ENCODE measurements at places on chromosomes 5 and 9.

DNA sequence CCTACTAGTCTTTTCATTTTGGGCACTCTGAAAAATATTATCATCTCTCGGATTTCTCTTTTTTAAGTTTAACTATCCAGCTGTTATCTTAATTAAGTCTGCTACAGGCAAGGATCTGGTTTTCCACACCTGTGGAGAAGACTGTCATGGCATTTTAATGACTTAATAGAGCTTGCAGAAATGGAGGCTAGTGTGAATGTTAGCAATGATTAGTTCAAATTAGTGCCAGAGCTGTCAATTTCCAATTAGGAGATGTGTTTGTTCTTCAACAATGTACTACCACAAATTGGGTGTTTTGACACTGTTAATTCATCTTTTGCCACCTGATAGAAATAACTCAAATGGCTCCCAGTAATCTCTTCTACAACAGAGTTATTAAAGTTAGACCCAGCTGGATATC is 2023.0 kb upstream of the CDH9 start:
- no peak for DNase-seq
- no peak overlapping the region for H3K4me3 ChIP-seq
- H3K4me1 ChIP-seq = no peaks in the 10 kb centered on the region
- no peaks in the 10 kb centered on the region for H3K36me3 ChIP-seq

DNA sequence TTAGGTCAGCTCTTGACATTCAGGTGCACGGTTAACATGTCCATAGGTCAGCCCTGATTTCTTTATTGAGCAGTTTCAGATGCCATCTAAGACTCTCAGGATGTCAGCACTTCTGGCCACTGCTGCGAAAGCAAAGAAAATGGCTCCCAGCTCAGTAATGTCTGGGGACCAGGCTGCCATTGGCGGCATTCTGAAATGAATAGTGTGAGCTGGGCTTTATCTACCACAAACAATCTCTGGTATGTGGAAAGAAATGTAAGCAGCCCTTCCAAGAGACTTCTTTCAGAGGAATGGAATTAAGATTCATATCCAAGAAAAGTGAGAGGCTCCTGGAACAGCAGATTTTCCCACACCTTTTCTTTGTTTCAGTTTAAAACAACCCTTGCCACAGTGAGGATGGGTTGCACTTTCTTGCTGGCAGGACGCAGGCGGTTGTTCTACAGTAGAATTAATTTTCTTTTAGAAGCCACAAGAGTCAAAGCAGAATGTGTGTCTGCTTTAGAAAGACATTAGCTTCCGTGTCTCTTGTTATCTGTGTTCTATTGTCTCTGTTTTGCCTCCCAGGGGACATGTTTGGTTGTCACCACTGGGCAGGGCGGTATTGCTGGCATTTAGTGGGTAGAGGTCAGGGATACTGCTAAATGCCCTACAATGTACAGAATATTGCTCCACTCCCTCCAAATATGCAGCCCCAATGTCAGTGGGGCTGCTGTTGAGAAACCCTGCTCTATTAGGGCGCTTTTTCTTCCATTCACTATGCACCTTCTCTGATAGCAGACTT is 149.9 kb upstream of the ANKH start:
- no peak overlapping the region for H3K27ac ChIP-seq
- no peak overlapping the region for H3K4me3 ChIP-seq
- no peaks in the 10 kb centered on the region for H3K27me3 ChIP-seq
- H3K4me1 ChIP-seq = no peaks in the 10 kb centered on the region
- no peak for DNase-seq

- H3K4me1 ChIP-seq = no peaks in the 10 kb centered on the region
- no peak overlapping the region for H3K4me3 ChIP-seq
- no peak for DNase-seq
These were observed 227.3 kb downstream of the NMUR2 start for GRCh38 chr5:152177626-152178349.

DNA sequence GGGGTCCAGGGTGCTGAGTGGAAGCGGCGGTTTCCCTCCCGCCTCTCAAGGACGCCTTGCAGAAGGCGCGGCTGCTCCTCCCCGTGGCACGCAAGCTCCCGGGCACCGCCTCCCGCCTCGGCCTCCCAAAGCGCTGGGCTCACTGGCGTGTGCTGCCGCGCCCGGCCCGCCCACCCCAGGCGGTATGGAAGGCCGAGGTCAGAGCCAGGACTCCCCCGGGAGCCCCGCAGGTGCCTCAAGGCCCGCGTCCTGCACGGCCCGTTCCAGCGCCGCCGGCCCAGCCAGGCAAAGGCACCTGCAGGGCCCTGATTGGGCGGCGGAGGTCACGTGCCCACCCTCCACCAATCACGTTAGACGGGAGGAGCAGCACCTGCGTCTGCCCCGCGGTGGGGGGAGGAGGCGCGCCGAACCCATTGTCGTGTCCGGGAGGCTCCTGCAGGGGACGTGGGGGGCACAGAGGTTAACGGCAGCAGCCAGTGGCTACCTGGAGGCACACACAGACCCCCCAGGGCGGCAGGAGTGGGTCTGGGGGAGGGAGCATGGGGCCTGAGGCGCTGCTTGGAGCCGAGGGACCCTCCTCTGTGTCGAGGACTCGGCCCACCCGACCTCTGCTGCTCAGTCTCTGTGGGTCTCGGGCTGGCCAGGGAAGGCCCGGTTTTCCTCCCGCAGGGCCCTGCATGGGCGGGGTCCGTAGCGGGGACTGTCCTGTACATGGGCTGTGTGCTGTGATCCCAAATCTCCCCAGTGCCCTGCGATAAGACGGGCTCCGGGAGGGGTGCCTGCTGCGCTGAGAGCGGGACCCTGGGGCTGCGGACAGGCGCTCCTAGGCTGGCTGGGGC is 2.0 kb upstream of the LCN12 start:
- H3K36me3 ChIP-seq = no peaks in the 10 kb centered on the region
- no peaks in the 10 kb centered on the region for H3K27me3 ChIP-seq
- H3K4me3 ChIP-seq = peak overlapping the region; percentile 85
- DNase-seq = peak; percentile 96
